ENCODE measurements at places on chromosomes 1 and 21.

- no peak for DNase-seq
These were observed 22.1 kb downstream of the PTPRF start for GRCh38 chr1:43552813-43553212.

DNA sequence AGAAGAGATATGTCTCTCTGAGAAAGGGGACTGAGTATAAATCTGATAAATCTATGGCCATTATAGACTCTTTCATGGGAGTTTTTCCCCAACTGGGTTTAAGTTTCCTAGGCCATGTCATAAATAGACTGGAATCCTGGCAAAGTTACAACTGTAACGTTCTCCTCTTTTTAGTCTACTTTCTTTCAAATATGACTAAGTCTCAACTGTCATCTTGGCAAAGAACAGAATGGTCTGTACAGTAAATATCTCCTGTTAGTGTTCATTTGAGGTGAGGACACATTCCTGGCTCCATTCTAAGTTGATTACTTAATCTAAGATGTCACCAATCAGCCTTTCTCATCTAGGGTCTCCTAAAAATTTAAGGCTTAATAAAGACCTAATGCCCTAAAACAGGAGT lies 300.5 kb downstream of the BRINP2 start:
- no peak for DNase-seq

GRCh38 chr1:180173952-180174351 lies 19.3 kb downstream of the QSOX1 start:
- no peak for DNase-seq

DNA sequence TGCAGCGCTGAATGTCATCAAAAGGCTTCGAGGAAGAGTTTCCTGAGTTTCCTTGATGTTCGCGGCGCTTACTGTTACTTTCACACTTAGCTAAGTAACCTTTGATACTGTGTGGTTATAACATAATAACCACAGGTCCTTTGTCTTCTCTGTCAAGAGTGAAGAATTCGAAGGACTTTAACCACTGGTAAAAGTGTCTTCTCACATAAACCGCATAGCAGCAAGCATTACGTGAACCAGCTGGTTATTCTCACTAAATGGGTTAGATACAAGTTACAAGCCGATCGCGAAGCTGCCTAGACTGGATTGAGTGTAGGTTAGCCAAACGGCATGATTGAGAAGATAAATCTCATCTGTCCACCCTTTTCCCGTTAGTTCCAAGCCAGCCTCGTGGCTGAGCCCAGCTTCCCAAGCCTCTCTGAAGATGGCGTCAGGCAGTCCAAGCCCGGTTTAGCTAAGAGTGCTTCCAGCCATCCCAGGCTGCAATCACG lies 18.3 kb upstream of the IFNGR2 start:
- DNase-seq = no peak

- no peak for DNase-seq
These were observed 178.1 kb upstream of the RUNX1 start for GRCh38 chr21:35226968-35227744.

GRCh38 chr1:42439940-42440339 lies 15.9 kb downstream of the ZMYND12 start:
- no peak for DNase-seq

DNA sequence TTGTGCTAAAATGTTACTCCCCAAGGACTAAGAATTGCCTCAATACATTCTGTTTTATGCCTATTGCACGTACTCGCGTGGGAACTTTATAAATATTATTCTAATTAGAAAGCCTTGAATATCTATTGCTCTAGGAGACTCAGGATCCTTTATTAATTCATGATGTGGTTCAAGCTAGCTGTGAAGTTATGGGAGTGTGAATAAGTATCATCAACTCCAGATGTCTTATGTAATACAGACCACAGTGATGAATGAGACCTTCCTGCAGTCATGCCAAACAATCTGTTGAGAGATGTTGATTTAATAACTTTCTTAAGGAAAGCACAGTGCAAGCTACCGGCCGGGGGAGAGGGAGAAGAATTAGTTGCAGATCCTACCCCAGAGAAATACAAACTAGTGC lies 519.2 kb upstream of the ZP4 start:
- no peak for DNase-seq

DNA sequence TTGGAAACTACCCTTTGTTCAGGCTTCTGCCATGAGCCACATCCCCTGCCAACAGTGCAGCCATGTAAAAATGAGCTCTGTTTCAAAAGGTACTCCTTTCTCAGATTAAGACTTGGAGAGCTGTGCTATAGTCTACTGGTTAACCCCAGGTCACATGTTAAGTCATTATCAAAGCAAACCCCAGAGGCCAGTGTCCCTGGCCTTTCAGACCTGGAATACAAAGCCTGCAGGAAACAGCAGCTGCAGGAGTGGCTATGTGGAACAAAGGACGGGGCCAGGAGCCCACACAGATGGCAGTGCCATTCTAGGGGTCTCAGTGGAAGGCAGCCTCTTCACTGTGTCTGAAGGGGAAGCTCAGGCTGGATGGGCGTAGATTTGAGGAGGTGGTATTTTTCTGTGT lies 6.7 kb downstream of the ZNF496 start:
- no peak for DNase-seq

DNA sequence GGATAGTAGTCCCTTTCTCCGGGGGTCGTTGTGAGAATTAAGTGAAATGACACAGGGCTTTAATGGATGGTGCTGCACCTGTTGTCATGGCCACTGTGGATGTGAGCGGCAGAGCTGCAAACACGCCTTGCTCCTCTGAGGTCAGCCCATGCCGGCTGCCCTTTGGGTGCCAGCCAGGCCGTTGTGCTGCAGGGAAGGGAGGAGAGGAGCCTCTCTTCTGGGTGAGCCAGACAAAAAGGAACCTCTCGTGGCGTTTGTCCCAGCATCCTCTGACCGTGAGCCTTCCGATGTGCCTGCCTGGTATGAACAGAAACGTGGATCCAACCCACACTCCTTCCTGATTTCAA lies 383.0 kb upstream of the VAMP3 start:
- no peak for DNase-seq

DNA sequence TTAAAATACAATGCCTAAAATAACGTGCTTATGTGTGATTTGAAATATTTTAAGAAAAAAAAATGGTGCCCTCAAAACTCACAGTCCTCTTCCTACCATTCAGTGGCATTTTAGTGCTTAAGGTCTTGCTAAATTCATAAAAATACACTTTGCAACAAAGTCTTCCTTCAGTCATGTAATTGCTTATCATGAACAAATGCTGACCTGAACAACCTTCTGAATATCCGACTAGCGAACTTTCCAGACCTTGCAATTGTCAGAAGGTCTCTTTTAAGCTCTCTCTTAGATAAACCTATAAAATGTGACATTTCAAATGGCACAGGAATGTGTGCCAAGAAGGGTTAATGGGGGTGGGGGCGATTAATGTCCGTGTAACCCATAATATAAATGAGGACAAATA lies 858 bp downstream of the BRINP3 start:
- no peak for DNase-seq

DNA sequence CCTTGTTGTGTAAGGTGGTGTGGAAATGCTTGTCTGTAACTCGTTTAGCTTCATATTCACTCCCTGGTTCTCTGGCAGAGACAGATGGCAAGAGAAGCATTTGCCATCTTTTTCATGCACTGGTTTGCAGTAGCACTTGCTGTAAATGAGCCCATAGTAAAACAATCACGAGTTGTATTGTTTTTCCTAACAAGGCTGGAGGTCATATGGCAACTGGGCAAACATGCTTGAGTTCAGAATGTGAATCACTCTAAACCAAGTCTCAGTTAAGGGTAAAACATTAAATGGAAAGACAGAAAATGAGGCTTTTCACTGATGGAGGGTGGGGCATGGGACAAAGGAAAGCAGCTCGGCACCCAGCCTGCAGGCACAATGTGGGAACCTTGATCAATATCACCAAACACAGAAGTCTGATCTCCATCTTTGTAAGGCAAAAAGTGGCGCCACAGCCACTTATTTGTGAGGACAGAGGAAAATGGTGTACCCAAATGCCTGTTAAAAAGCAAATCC lies 26.5 kb upstream of the LPAR3 start:
- DNase-seq = no peak

GRCh38 chr1:56831871-56832693 lies 12.9 kb upstream of the FYB2 start:
- peak; percentile 58 for DNase-seq

DNA sequence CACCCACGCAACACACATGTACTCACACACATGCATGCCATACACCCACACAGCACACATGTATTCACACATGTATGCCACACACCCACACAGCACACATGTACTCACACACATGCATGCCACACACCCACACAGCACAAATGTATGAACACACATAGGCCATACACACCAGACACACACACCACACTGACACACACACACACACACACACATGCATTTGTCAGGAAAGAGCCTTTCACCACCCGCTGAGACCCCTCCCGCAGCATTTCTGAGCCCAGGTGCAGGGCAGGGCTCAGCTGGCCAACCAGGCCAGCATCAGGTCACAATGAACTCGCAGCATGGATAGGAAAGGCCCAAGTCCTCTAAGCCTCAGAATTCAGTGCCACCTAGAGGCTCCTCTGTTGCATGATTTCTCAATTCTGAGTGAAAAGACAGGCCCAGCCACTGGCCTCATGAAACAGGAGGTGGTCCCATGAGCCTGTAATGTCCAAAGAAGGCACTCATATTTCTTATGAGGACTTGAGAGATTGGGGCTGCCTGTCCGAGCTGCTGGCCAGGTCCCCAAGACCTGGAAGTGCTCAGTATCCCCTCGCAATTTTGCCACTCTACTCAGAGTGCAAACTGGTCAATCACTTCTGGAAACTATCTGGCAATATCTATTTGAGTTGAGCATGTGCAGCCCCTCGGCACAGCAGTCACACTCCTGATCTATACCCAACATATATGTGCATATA lies 57.3 kb downstream of the PSMG1 start:
- peak; percentile 51 for DNase-seq

- peak; percentile 35 for DNase-seq
These were observed 20.7 kb downstream of the LGR6 start for GRCh38 chr1:202214089-202214843.

- DNase-seq = peak; percentile 59
These were observed 4.7 kb downstream of the LAX1 start for GRCh38 chr1:203769505-203770343.

DNA sequence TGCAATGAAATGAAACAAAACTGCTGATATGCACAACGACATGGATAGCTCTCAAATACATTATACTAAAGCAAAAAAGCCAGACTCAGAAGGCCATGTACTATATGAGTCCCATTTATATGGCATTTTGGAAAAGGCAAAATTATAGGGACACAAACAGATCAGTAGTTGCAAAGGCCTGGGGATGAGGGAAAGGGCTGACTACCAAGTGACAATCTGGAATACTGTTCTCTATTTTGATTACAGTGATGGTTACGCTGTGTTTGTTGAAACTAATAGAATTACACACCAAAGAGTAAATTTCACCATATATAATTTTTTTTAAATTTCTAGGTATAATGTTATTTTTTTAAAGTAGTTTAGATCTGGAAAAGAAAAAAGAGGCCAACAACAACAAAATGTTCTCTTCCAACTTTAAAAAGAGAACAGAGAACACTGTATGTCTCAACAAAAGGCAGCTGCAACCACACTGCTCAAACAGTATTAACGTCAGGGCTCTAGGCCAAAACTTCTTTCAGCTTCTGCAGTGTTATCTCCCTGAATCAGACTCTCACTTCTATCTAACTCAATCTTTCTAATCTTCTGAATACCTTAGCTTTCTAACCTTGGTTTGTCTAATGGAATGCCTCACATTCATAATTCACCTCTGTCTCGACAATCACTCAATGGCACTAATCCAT lies 75.8 kb downstream of the FOXJ3 start:
- peak; percentile 36 for DNase-seq

- no peak for DNase-seq
These were observed 64.0 kb downstream of the PRDM2 start for GRCh38 chr1:13763991-13764390.

DNA sequence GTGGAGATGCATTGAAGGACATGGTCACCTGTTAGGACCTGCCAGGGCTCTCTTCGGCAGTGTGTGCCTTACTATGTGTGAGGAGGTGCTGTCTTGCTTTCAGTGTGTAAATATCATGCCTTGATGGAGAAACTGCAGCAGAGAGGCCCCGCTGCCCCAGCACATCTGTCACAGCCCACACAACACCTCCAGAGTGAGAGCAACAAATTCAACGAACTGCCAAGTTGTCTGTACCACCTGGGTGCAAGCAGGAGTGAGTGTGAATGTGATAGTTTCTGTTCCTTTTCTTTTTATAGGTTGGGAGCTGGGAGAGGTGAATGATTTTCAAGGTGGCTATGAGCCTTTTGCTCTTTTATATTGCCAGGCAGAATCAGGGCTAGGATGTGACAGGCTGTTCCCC lies 114.6 kb upstream of the KIAA0040 start:
- DNase-seq = no peak

DNA sequence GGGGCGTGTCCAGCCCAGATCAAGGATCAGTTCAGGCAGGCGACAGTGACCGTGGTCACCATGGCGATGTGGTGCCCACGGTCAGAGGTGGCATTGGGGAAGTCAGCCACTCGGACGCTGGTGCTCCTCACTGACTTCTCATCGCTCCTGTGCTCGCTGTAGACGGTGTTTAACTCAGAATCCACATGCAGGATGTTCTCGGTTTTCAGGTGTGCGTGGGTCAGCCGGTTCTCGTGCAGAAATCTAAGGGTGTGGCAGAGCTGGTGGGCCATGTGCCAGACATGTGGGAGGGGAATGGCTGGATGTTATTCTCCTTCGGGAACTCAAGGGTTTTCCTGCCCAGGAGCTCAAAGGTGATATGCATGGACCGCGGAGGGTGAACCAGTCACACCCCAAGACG lies 11.7 kb downstream of the OR2AJ1 start:
- DNase-seq = no peak

- peak; percentile 51 for DNase-seq
These were observed 21.9 kb downstream of the RD3 start for GRCh38 chr1:211469938-211470529.

DNA sequence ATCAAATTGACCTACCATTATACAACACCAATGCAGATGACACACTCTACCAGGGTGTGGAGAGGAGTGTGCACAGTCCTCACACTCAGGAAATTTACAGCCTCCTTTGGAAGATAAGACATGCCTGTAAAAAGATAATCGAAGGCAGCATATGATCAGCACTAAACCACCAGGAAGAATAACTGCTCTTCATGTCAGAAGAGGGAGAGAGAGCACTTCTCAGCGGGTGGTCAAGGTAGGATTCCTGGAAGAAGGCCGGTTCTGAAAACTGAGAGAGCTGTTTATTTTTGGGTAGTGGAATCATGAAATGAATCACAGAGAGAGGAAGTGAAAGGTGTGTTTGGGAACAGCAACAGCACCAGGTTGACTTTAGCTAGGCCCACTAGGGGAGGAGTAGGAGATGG lies 14.0 kb upstream of the ZNF697 start:
- no peak for DNase-seq

- no peak for DNase-seq
These were observed 56.9 kb upstream of the TMPRSS2 start for GRCh38 chr21:41564871-41565274.

Measured in NCI-H524 (cell line).